ENCODE measurements at places on chromosomes 11 and 22.

DNA sequence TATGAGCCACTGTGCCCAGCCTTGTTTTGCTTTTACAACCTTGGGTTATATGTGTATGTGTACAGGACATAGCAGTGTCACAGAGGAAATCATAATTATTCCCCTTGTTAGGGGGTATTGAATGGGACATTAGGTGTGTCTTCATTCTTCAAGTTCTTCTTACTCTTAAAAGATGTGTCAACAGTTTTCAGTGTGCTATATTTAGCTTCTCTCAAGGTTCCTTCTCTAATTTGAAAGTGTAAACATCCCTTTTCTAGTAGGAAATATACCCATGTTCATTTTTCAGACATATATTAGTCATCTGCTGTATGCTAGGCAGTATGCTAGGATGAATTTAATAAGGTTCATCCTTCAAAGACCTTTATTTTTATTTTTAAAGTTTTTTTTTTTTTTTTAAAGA lies 17.1 kb downstream of the PCF11 start:
- no peak for DNase-seq

GRCh38 chr11:118956847-118957469 lies 860 bp downstream of the UPK2 start:
- DNase-seq: no peak

- no peak for DNase-seq
These were observed 9.5 kb downstream of the ALDH3B2 start for GRCh38 chr11:67664696-67665540.

DNA sequence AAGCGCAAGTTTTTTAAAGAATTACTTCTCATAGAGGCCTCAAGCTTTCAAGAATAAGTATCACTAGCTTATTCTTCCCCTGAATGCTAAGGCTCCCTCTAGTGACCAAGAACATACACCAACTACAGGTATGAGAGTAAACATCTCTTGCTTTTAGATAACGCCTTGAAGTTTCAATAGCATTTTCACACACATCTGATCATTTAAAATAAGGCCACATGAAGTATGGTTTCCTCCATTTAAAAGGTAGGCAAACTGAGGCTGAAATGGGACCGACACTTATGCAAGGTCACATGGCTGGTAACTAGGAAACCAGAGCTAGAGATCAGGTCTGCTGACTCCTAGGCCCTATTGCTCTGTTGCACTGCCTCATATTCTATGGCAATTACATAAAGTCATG lies 66.5 kb downstream of the CCDC34 start:
- no peak for DNase-seq

- no peak for DNase-seq
These were observed 83.9 kb downstream of the ETS1 start for GRCh38 chr11:128503245-128503991.

GRCh38 chr11:924406-925157 lies 1.1 kb upstream of the AP2A2 start:
- no peak for DNase-seq

- DNase-seq: no peak
These were observed 1.5 kb downstream of the FXYD6 start for GRCh38 chr11:117874910-117875381.

DNA sequence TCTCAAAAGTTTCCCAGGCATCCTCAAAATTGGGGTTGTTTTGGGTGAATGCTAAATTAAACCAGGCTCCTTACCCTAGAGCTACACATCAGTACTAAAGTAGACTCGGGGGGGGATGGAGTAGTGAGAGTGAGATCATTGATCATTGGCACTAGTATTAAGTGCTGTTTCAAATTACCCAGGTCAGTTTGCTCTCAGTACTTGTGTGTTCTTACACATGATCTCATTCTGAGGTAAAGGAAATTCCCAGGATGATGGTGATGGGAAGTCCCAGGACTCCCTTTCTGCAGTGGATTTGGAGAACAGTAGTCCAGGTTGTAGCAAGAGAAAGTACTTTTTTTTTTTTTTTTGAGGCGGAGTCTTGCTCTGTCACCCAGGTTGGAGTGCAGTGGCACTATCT lies 12.5 kb downstream of the RBM4 start:
- no peak for DNase-seq

DNA sequence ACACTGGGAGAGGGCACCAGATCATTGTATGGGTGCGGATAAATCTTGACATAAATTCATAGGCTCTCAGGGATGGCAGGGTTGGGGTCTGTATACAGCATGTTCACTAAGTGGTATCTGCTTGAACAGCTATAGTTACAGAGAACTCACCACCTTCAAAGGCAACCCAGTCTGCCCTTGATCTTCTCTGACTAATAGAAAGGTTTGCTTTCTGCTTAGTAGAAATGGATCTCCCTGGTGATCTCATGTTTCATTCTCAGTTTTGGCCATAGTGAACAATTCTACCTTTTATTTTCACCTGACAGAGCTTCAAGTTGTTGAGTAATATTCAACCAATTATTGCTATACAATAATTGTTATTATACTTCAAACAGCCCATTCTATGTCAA lies 32.4 kb downstream of the CNTF start:
- no peak for DNase-seq

DNA sequence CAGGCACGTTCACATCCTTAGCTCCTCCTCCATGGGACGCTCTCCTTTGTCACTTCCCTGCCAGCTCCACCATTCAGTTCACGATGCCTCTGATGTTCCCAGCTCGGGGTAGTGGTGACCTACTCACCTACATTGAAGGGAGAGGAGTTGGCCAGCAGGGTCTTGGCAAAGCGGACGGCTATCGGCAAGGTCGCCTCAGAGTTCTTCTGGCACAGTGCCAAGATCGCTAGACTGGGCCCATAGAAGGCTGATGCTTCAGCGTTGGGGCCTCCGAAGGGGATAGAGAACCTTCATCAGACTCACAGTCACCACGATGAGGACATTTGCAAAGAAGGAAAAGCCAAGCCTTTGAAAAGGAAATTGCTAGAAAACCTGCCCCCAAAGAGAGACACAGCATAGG lies 3.0 kb downstream of the CBLIF start:
- DNase-seq: no peak

DNA sequence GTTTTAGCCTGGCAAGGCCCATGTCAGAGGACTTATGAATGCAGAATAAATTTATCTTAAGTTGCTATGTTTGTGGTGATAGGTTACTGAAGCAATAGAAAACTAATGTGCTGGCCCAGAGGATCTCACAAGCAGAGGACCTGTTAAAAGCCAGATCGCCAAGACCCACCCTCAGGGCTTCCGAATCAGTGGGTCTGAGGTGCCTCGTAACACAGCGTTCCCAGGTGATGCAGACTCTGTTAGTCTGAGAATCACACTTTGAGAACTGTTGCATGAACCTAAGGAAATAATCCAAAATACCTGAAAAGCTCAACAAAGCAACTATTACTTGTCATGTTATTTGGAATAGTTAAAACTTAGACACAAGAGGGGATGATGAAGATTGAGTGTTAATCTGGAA lies 6.7 kb upstream of the SCARF2 start:
- no peak for DNase-seq

DNA sequence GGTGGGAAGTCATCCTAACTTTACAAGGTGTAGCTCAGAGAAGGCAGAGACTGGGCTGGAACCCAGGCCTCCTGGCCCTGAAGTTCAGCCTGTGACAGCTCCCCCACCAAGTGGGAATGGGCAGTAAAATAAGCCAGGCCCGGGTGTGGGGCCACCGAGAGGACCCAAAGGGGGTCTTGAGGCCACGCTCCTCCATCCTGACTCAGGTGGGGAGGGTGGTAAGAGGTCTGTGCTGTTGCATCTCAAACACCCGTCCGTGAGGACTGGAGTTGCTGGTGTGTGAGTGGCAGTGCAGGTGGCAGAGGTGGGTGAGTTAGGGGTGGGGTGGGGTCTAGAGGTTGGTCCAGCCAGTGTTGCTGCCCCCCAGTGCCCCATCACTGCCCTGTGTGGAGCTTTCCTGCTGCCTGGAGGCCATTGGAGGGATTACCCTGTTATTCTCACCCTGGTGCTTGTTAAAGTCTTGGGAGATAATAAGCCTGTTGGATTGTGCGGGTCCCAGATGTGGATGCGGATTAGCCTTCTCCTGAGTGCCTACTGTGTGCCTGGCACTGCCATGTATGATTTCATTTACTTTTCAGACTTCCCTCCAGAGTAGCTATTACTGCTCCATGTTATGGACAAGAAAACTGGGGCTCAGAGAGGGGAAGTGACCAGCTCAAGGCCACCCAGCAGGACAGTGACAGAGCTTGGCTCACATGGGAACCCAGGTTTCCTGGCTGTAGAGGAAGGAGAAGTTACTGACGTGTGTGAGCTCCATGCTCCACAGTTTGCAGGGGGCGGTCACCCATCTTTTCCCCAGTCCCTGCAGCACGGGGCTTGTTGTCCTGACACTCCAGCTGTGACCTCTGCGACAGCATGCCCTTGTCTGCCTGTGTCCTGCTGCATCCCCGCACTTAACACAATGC lies 12.9 kb downstream of the SERPINH1 start:
- DNase-seq: no peak

- no peak for DNase-seq
These were observed 9.0 kb downstream of the PRRG4 start for GRCh38 chr11:32838505-32839274.

- no peak for DNase-seq
These were observed 80.1 kb downstream of the LDLRAD3 start for GRCh38 chr11:36023922-36024321.

DNA sequence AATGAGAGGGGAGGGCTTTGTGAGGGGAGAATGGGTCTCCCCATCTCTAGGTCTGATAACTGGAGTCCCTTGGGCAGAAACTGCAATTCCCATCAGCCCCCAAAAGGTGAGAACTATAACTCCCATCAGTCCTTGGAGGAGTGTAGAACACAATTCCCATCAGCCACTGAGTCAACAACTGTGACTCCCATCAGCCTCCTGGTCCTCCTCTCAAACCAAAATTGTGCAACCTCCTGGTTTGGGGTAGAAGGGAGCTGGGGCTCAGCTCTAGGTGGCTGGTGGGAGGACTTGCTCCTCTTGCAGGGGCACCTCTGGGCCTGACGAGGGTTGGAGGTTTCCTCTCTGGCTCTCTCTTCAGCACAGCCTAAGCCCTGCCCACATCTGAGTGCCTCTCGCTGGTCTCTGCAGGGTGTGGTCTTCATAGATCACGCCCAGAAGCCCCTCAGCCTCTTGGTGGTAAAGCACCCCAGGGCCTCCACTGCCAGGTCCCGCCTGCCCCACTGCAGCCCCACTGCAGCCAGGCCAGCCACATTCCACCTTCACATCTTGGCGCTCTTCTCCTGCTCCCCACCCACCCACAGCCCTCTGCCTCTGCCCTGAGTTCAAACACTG lies 18.5 kb downstream of the SLC22A12 start:
- no peak for DNase-seq

GRCh38 chr11:68574308-68574707 lies 110.0 kb upstream of the GAL start:
- DNase-seq: no peak

DNA sequence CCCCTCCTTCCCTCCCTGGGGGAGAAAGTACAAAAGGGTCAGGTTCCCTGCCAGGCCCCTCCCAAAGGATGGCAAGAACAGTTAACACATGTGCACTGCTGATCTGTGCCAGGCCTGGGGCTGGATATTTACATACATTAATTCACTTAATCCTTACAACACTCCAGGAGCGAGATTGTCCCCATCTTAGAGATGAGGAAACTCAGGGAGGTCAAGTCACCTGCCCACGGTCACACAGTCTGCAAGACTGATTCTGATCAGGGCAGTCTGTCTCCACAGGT lies 36.5 kb downstream of the NECTIN1 start:
- no peak for DNase-seq

DNA sequence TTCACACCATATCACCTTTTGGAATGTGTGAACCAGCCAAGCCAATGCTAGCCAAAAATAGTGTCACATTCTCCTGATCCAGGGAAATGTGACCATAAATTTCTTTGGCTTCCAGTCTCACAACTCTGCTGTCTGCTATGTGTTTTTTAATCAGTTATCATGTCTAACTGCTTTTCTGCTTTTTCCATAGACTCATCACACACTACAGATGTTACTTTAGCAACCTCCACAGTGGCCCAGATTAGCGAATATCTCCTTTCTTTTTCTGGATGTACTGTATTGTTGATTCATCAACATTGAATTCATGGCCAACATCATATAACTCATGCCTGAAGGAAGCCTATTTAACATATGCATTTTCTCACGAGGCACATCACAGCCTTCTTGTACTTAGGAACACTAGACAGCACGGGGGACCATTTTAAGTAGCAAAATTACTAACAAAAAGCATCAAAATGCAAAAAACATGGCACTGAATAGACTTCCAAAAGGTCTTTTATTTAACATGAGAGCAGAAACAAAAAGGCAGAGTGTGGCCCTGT lies 73.1 kb upstream of the POU2AF2 start:
- no peak for DNase-seq

- no peak for DNase-seq
These were observed 69.7 kb upstream of the PRDM11 start for GRCh38 chr11:45076761-45077160.

DNA sequence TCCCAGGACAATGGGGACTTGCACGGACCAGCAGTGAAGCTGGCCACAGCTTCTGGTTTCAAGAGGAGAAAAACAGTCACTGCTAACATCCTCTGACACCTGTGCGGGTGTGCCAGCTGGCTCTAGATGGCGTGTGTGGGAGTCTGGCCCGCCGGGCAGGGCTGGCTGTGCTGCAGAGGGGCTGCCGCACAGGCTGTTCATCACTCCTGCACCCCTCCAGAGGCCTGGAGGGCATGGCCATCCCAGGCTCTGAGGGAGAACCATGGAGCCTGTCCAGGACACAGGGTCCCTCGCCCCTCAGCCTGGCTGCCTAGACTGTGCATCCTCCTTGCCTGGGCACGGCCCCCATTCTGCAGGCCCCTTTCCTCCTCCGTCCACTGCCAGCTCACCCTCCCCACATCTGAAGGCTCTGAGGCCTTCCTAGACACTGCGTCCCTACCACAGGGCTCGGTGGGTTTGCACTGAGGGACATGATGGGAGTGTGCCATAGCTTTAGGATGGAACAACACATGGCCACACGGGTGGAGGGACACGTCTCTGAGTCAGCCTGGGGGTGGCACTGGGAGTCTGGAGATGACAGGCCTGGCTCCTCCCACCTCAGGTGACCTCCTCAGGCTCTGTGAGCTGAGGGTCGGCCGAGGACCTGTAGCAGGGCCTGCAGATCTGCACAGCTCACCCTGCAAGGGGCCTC lies 42.1 kb upstream of the GNB1L start:
- DNase-seq: no peak

GRCh38 chr11:75547617-75548058 lies 14.4 kb upstream of the SERPINH1 start:
- DNase-seq: peak; percentile 66

Data from GM12892 (cell line).